HEK293T (cell line): ENCODE measurements at places on chromosomes 6 and 20.

- DNase-seq: no peak
Observed at GRCh38 chr20:48603116-48603818, 224.5 kb downstream of the PREX1 start.

- DNase-seq: peak; percentile 80
Observed at GRCh38 chr20:63082308-63082938, 75.7 kb upstream of the BHLHE23 start.

DNA sequence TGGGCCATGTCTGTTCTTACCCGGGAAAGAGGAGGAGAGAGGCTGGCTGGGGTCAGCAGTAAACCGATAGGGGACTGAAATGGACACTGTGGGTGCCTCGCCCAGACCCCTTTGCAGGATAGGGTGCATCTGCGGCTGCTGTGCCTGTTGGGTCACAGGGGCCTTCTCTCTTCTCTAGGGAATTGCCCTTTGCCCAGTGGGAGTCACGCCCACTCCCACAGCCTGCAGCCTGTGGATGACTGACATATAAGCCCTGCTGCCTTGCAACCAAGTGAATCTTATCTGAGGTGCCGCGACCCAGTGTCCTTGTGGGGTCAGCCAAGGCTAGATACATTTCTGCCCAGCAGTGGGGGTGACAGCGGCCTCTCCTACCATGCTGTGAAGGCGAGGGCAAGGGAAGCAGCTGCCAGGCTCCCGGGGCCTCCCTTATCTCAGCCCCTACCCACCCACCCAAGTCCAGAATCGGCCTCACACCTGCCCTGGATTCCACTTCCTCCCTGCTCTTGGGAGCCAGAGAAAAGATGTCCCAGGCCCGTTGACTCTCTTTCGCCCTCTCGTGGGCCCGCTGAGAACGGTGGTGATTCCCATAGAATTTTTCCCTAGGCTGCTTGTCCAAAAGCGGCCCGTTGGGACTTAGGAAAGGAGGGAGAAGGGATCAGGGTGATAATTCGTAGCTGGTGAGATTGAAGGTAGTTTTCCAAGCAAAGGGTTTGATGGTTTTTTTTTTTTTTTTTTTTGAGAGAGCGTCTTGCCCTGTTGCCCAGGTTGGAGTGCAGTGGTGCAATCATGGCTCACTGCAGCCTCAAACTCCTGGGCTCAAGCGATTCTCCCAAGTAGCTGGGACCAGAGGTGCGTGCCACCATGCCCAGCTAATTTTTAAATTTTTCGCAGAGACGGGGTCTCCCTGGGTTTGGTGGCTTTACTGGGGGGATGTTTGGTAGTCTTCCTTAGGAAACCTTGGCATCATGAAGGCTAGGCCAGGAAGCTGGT lies 76.4 kb upstream of the RNF24 start:
- DNase-seq: peak; percentile 78

GRCh38 chr6:122766256-122766655 lies 13.3 kb upstream of the FABP7 start:
- no peak for DNase-seq

GRCh38 chr20:22400440-22400839 lies 183.9 kb downstream of the FOXA2 start:
- DNase-seq: no peak
